Esophagus squamous epithelium (tissue), 5 donors: ENCODE measurements at places on chromosomes 12 and 14. TPM values are rescaled to one million over a fixed set of nuclear protein-coding genes. Genes with fewer than 3 reads are reported as not detected.

Gene FAM90A1
- total RNA-seq = not detected

Gene KRT78
- total RNA-seq = 207 TPM

Gene PARPBP
- 10.4 TPM for total RNA-seq

Gene RPAP3
- total RNA-seq = 16.2 TPM

Gene GCN1
- 66.2 TPM for total RNA-seq

Gene TBX5
- 2.9 TPM for total RNA-seq

Gene FERMT2
- total RNA-seq = 72.1 TPM

Gene TAS2R13
- total RNA-seq = not detected

Gene UNC79
- total RNA-seq = not detected

Gene KRT1
- 0.19 TPM for total RNA-seq

Gene KHNYN
- total RNA-seq = 38.1 TPM

Gene HOXC13
- not detected for total RNA-seq

Gene ZFC3H1
- 49.5 TPM for total RNA-seq

Gene PRIMA1
- 1.1 TPM for total RNA-seq

Gene C1QL4
- total RNA-seq = not detected

Gene PLEKHD1
- total RNA-seq = 0.19 TPM

Gene OR6C2
- not detected for total RNA-seq

Gene FAM222A
- 9.3 TPM for total RNA-seq

Gene RDH16
- 2.7 TPM for total RNA-seq

Gene PDE3A
- total RNA-seq = 0.75 TPM

Gene CD163L1
- 1.5 TPM for total RNA-seq

Gene KRT8
- 37.6 TPM for total RNA-seq

Gene COX14
- total RNA-seq = 63.9 TPM

Gene GNB3
- total RNA-seq = not detected

Gene AICDA
- not detected for total RNA-seq

Gene KRT85
- total RNA-seq = not detected

Gene E2F7
- total RNA-seq = 7.6 TPM

Gene CEBPE
- not detected for total RNA-seq

Gene MGAT4C
- not detected for total RNA-seq

Gene DNAJC22
- not detected for total RNA-seq

Gene DEPDC4
- total RNA-seq = not detected

Gene COX8C
- not detected for total RNA-seq

Gene KMT2D
- 29.4 TPM for total RNA-seq

Gene FRS2
- total RNA-seq = 42.0 TPM

Gene MAP1LC3B2
- 0.76 TPM for total RNA-seq

Gene CLEC7A
- total RNA-seq = 11.3 TPM

Gene TAS2R42
- total RNA-seq = not detected

Gene CD27
- 4.2 TPM for total RNA-seq

Gene CCDC60
- total RNA-seq = 1.3 TPM

Gene P2RX2
- total RNA-seq = not detected

Gene CRACR2A
- total RNA-seq = 2.2 TPM

Gene PLEKHG3
- 87.8 TPM for total RNA-seq

Gene PTPRB
- 22.9 TPM for total RNA-seq

Gene SOAT2
- not detected for total RNA-seq

Gene OAS3
- 40.0 TPM for total RNA-seq

Gene ENDOU
- 42.4 TPM for total RNA-seq
